ENCODE measurements at places on chromosomes 6 and 20.

DNA sequence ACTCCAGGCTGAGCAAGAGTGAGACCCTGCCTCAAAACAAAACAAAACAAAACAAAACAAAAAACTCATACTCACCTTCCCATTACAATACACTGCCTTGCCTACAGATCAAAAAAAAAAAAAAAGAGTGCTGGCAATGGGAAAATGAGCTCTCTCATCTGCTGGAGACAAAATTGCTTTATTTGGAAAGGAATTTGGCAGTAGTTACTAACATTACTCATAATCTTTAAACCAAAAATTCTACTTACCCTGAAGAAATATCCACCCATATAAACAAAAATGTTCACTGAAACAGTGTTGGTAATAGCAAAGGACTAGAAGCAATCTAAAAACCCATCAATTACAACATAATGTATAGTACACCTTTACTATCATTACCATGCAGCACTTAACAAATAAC, 120.4 kb downstream of the RNGTT start:
- no peak for DNase-seq

DNA sequence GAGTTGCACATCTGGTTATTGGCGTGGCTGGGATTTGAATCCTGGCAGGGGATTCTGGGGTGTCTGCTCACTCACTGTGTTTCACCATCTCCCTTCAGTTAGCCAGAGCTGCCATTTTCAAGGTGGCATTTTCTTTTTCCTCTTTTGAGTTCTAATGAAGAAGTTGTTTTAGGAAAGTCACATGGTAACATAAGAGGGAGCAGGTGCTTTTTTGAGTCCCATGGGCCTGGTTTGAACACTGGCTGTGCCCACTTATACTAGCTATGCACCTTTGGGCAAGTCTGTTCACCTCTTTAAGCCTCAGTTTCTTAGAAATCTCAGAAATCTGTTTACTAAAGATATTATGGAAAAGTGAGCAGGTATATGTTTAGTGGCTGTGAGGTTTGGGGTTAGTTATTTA, 39.6 kb downstream of the ANKS1A start:
- DNase-seq = no peak

DNA sequence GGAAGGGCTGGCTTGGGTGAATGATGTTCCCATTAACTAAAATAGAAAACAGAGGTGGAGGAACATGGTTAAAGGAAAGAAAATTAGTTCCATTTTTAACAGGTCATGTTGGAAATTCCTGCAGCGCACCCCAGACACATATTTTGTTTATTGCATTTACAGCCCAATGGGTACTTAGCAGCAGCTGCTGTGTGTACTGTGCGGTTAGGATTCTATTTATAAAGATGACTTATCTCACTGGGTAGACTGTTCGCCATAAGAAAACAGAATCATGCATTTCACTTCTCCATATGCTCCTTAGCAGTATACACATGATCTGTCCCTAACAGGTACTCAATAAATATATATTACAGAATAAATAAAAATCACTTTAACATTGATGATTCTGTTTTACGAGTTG, 135.8 kb downstream of the SLC35F1 start:
- no peak for DNase-seq

GRCh38 chr6:81785377-81785776, 32.9 kb upstream of the TENT5A start:
- no peak for DNase-seq

GRCh38 chr6:41576667-41577066, 30.5 kb downstream of the FOXP4 start:
- no peak for DNase-seq

- DNase-seq = peak; percentile 64
Observed at GRCh38 chr20:44384423-44385027, 29.0 kb downstream of the HNF4A start.

GRCh38 chr6:87094576-87094975, 330 bp downstream of the CGA start:
- no peak for DNase-seq

DNA sequence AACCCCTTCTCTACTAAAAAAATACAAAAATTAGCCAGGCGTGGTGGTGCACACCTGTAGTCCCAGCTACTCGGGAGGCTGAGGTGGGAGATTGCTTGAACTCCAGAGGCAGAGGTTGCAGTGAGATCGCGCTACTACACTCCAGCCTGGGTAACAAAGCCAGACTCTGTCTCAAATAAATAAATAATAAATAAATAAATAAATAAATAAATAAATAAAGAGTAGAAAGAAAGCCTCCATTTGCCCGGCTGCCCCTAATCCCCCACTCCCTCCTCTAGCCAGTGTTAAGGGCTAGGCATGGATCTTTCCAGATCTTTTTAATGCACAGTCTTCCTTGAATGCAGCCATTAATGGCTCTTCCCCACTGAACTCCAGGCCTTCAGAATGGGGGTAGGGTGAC, 3.2 kb downstream of the PNPLA1 start:
- DNase-seq = no peak

GRCh38 chr6:144776031-144776819, 491.1 kb downstream of the UTRN start:
- DNase-seq = no peak

DNA sequence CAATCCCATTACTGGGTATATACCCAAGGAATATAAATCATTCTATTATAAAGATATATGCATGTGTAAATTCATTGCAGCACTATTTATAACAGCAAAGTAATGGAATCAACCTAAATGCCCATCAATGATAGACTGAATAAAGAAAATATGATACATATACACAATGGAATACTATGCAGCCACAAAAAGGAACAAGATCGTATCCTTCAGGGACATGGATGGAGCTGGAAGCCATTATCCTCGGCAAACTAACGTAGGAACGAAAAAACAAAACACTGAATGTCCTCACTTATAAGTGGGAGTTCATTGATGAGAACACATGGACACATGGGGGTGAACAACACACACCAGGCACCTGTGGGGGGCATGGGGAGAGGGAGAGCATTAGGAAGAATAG, 156.7 kb downstream of the RNGTT start:
- DNase-seq = no peak

Data from T1000 (cell line).